ENCODE measurements at places on chromosomes 13 and 19.

DNA sequence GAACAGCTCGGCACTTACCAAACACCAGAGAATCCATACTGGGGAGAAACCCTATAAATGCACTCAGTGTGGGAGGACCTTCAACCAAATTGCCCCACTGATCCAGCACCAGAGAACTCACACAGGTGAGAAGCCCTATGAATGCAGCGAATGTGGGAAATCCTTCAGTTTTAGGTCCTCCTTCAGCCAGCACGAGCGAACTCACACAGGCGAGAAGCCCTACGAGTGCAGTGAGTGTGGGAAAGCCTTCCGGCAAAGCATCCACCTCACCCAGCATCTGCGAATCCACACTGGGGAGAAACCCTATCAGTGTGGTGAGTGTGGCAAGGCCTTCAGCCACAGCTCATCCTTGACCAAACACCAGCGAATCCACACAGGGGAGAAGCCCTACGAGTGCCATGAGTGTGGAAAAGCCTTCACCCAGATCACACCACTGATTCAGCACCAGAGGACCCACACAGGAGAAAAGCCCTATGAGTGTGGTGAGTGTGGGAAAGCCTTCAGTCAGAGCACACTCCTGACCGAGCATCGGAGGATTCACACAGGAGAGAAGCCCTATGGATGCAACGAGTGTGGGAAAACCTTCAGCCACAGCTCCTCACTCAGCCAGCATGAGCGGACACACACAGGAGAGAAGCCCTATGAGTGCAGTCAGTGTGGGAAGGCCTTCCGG, 8.3 kb downstream of the ZNF135 start:
- no peak for DNase-seq

- no peak for DNase-seq
Observed at GRCh38 chr13:67075239-67075638, 154.9 kb downstream of the PCDH9 start.

- DNase-seq, result no peak
Observed at GRCh38 chr13:111184458-111185401, 69.6 kb downstream of the ARHGEF7 start.

GRCh38 chr13:108572782-108573211, 56.6 kb upstream of the MYO16 start:
- no peak for DNase-seq

DNA sequence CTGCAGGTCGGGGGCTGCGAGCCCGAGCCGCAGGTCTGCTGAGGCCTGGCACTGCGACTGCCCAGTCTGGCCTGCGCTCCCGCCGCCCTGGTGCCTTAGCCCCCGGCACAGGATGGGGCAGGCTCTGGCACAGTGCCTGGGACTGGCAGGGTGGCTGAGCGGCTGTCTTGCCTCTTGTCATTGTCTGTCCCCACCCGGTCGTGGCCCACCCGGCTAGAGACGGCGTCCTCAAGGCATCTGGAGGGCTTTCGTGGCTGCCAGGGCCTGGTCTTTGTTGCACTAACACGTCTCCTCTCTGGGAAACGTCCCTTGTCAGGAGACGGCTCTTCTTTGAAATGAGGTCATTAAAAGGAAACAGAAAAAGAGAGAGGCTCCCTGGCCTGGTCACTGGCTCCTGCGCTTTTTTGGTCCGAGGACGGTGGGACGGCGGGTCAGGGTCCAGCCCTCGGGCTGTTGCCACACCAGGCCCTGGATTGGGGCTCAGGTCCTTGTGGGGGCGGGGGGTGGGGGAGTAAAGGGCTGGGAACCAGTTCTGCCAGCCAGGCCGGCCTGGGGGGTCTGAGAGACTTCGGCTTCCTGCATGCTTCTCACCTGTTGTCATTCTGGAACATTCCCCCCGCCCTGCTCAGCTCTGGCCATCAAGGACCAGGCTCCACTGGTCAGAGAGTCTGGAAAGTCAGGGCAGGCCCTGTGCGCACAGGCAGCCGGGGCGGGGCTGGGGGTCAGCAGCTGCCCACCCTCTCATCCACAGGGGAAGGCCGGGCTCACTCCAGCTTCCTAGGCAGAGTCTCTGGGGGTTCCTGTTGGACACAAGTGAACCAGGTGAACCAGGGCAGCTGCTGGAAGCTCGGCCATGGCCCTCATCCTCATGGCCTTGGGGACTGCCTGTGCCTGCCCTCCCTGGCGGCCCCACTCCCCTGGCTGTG, 6.2 kb upstream of the ZNF554 start:
- no peak for DNase-seq

- no peak for DNase-seq
Observed at GRCh38 chr13:110428313-110428712, 121.2 kb downstream of the COL4A2 start.

DNA sequence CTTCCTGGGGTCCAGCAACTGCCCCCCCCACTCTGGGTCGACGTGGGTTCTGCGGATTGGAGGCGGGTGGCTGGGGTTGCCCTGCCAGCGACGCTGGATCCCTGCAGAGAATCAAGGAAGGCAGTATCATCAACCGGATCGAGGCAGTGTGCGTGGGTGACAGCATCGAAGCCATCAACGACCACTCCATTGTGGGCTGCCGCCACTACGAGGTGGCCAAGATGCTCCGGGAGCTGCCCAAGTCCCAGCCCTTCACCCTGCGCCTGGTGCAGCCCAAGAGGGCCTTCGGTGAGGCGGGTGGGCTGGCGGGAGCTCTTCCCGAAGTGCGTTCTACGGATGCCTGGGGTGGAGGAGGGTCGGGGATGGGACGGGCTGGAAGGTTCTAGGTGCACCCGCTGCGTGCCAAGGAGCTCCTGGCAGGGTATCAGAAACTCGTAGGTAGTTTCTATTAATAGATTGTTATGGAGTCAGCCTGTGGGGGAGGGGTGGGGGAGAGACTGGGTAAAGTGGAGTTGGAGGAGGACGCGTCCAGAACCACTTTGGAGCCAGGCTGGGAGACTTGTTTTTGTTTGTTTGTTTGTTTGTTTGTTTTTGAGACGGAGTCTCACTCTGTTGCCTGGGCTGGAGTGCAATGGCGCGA, 1.5 kb downstream of the GIPC3 start:
- DNase-seq, result no peak

GRCh38 chr19:44645407-44646048, 1.8 kb downstream of the PVR start:
- DNase-seq, result no peak

- DNase-seq, result no peak
Observed at GRCh38 chr13:79392882-79393563, 13.0 kb downstream of the RBM26 start.

DNA sequence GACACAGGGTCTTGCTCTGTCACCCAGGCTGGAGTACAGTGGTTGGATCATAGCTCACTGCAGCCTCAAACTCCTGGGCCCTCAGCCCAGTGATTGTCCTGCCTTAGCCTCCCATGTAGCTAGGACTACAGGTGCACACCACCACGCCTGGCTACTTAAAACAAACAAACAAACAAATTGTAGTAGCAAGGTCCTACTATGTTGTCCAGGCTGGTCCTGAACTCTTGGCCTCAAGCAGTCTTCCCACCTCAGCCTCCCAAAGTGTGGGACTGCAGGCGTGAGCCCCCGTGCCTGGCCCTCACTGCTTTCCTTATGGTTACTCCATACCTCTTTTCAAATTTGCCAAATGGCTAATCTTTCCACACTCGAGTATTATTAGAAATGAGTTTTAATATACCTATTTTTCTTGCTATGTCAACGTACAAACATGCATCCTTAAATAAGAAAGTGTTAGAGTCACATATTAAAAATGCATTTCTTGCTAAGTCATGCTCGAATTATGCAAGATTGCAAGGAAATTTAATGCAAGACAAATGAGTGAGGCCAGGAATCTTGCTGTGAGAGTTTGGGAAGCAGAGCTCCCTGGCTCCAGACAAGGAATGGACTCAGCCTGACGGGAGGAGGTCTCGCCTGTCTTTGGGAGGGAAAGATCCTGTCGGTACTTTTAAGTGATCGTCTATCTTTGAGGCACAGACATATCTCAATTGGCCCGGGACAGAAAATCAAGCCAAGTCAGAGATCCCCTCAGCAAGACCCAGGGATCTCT, 39.4 kb downstream of the RFX2 start:
- DNase-seq, result no peak

DNA sequence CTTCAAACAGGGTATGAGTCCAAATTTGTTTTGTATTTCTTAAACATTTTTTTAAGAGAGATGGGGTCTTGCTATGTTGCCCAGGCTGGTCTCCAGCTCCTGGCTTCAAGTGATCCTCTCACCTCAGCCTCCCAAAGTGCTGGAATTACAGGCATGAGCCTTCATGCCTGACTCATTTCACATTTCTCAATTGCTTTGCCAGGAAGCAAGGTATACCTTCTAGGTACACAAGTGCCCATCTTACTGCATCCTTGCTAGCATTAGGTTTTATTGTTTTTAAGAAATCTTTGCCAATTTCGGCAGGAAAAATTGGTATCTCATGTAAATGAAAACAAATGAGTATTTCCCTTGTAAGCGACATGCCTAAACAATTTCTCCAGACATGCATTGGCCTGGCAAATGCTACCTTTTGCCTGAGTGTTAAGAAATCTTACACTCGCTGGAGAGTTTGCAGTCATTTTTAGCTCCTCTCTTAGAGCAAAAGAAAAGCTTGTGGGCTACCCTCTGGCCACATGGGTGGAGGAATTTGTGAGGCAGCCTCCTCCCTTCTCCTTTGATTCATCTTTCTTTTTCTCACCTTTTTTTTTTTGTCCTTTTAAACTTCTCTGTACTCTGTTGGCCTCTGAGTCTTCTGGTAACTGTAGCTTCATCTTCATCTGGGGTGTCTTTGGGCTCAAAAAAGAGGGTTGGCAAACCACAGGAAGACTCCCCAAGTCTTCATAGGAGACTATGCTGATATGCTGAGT, 33.0 kb downstream of the ACTL9 start:
- no peak for DNase-seq

- no peak for DNase-seq
Observed at GRCh38 chr19:1449467-1450442, at the start of gene APC2. APC2 (plus strand) TSS chr19:1450121; CDS start chr19:1453002, 2,881 bp downstream.

Measured in activated CD8-positive, alpha-beta memory T cell treated with anti-CD3 and anti-CD28 coated beads, Interleukin-2, amount 50 U/mL, for 48 hours (primary cell).